ENCODE measurements at places on chromosomes 1 and 21.

GRCh38 chr1:202892501-202892900 is 3.6 kb upstream of the RABIF start:
- DNase-seq: no peak

GRCh38 chr1:160520999-160521398 is 2.1 kb downstream of the SLAMF6 start:
- DNase-seq: no peak

GRCh38 chr1:39608921-39609320 is 30.5 kb downstream of the HEYL start:
- DNase-seq: no peak

- no peak for DNase-seq
Measured at GRCh38 chr1:57464756-57465155, 40.9 kb upstream of the DAB1 start.

DNA sequence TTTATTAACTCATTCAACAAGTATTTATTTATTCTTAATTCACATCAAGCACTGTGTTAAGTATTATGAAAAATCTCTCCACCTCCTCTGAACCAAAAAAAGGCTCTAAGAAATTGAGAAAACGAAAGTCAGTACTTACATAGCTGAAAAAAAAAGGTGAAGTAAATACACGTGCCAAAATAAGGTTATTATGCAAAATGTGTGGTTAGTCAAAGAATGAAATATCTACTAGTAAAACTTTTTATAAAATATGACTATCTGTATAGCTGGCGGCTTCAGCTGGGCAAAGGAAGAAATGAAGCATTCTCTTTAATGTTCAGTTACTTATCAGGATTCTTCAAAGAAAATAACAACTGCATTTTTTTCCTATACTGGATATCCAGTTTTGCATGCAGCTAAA is 35.5 kb upstream of the ASPM start:
- DNase-seq: no peak

DNA sequence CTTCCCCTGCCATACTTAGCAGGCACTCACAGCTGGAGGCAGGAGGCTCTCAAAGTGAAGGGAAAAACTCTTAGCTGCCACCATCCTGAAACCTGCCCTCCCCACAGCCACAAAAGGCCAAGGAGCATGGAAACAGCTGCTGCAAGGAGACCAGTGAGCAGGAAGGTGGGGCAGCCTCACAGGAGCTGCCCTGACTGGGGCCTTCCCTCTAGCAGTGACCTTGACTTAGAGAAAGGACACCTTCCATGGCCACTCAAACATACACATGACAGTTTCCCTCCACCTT is 126.3 kb downstream of the HIVEP3 start:
- DNase-seq: no peak

DNA sequence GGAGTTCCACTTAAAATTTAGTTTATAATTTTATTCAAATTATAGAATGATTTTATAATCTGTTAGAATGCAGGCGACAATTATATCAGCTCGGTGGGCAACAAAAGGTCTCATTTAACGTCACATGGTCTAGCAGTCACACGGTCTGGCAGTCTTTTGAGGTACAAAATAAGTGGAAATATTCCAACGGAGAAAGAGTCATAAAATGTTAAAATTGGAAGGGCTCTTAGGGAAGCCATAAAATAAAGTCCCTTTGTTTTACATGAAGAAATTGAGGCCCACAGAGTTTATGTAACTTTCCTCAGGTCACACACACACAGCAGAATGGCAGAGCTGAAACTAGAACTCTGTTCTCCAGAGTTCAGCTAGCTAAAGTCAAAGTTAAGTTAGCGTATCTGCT is 84.4 kb upstream of the QSOX1 start:
- DNase-seq: no peak

DNA sequence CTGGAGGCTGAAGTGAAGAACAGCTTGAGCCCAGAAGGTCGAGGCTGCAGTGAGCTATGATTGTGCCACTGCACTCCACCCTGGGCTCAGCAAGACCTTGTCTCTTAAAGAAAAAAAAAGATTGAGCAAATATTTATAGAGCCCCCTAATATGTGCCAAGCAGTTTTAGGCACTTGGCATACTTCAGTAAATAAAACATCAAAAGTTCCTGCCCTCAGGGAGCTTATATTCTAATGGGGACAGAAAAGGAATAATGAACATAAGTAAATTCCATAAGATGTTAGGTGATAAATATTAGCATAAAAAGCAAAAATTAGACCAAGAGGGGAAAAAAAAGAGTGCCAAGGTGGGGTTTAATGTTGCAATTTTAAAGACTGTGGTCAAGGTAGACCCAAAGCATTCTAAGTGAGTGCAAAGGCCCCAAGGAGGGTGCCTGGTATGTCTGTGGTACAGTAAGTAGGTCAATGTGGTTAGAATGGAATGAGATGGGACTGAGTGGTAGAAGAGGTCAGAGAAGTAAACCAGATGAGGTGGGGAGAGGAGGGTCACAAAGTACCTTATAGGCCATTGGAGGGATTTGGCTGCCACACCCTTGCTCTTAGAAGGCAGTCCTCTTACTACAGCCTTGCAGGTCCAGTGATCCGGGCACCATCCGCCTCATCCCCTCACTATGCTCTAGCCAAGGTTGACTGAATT is 2.2 kb upstream of the TOE1 start:
- no peak for DNase-seq

All from cortex of kidney (tissue), 1 donor.